Endothelial cell of coronary artery (primary cell): ENCODE measurements at places on chromosomes 2 and 18. TPM values are rescaled to one million over a fixed set of nuclear protein-coding genes. Genes with fewer than 3 reads are reported as not detected.

The SIGLEC15 gene
- total RNA-seq, result under 0.01 TPM in 1 of 2 replicates, not detected in the other

The GRHL1 gene
- 0.63 and 0.75 TPM in 2 replicates for total RNA-seq

The GAREM2 gene
- total RNA-seq, result 0.63 and 1.0 TPM in 2 replicates

The HYCC2 gene
- total RNA-seq, result 10.4 and 13.5 TPM in 2 replicates

The ARHGAP28 gene
- total RNA-seq, result 0.28 and 8.3 TPM in 2 replicates

The FABP1 gene
- not detected in 2 replicates for total RNA-seq

The NOSTRIN gene
- 0.36 TPM in 1 of 2 replicates, not detected in the other for total RNA-seq

The DCC gene
- under 0.01 TPM in 1 of 2 replicates, not detected in the other for total RNA-seq

The SLC19A3 gene
- 0.09 and 0.19 TPM in 2 replicates for total RNA-seq

The GMCL1 gene
- total RNA-seq, result 6.8 and 8.7 TPM in 2 replicates

The MDH1B gene
- 0.28 and 0.72 TPM in 2 replicates for total RNA-seq

The MAP3K19 gene
- not detected in 2 replicates for total RNA-seq

The PLGLB1 gene
- total RNA-seq, result 0.18 and 0.75 TPM in 2 replicates

The HAAO gene
- total RNA-seq, result 0.09 TPM in 2 replicates

The ANKRD62 gene
- total RNA-seq, result not detected in 2 replicates

The FAM110C gene
- not detected in 2 replicates for total RNA-seq

The CHRNG gene
- total RNA-seq, result not detected in 2 replicates
